Right ventricle myocardium superior (tissue), 1 donor: ENCODE measurements at places on chromosomes 6 and 20.

GRCh38 chr6:150083839-150084238, 14.9 kb upstream of the ULBP3 start:
- DNase-seq: no peak

DNA sequence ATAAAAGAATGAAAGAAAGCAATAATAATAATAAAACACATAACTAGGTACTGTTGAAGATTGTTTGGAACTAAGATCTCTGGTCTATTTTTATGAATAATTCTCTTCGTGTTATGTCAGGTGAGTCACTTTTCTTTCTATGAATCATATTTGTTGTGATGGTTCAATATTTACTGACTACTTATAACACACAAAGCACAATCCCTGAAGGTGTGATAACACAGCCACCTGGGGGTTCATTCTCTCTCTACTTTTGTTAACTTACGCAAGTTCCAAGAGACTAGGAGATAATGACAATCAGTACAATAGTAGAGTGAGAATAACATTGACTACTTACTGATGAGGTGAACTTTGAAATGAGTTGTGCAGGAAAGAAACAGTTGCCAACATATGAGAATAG, 149.9 kb downstream of the IBTK start:
- no peak for DNase-seq

DNA sequence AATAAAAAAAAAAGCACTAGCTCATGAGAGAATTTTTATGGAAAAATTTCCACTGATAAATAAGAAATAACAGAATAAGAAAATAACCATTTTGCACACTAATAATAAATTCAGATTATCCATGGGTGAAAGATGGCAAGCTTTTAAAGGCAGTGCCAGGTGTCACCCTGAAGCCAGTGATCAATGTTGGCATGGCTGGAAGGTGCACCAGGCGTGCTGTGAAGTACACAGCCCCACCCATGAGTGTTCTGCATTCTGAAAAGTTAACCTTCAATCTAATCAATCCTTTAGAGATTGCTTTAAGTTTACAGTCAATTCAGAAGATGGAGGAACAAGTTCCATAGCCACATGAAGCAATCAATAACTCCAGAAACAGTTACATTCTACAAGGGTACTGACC, 284.4 kb downstream of the C6orf118 start:
- no peak for DNase-seq

DNA sequence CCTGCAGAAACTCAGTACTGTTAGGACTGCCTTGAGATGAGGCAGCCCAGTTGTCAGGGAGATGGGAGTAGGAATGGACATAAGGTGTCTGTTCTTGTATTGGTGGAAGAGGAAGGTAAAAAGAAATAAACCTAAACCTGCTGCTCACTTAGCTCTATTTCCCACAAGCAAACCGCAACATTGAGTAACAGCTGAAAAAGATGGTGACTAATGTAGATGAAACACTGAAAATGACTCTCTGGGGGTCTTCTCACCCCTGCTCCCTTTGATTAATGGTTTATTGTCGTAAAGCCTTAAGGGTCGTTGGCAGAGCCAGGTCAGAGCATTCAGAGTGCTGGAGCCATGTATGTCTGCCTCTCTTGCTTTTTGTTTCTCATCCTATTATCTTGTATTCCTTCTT, 87.5 kb downstream of the FOXO3 start:
- DNase-seq: no peak

GRCh38 chr20:50772420-50773185, 22.3 kb upstream of the BCAS4 start:
- no peak for DNase-seq

- DNase-seq: no peak
Observed at GRCh38 chr6:10256113-10256690, 158.7 kb downstream of the TFAP2A start.

DNA sequence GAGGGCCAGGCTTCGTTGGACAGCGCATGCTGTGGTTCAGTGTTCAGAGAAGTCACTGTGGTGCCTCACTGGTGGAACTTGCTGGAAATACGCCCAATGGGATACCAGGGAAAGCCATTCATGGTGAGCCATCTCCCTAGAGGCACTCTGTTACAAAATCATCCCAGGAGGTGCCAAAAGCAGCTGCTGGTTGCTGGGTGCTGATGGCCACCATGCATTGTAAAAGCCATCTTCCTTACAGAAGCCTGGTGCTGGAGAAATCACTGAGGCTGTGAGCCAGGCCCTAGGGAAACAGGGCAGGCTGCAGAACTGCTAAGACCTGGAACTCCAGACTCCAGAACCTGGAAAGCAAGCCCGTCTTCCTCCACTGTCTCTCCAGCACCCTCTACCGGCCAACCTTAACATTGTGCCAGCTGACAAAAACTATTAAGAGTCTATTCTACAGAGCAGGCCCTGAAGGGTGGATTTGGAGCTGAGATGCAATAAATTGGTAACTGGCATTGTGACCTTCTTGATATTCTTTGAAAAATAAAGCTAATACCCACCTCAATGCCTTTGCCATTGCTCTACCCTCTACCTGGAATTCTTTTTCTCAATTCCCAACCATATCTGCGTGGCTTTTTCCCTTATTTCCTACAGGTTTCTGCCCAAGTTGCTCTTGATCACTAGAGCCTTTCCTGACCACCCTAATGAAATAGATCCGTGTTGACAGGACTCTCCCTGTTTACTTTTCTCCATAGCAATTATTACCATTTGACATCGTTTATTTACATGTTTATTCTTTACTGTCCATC, 18.5 kb downstream of the SNRPB start:
- peak; percentile 73 for DNase-seq

GRCh38 chr6:100506651-100507050, 41.9 kb upstream of the SIM1 start:
- DNase-seq: no peak

DNA sequence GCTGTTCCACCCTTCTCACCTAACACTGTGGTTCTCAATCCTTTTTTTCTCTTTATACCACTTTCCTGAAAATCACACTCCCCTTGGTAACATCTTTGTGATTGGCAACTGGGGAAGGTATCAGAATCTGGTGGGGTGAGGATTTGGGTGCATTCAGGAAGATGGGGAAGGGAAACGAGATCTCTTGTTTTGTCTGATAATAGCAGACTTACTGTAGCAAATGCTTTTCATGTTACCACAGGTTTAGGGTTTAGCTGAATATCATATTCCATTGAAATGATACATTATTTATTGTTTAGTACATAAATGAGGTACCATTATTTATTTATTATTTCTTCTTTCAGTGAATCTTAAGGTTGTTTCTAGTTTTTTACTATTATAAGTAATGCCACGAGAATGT, 100.8 kb downstream of the RTN4IP1 start:
- DNase-seq: no peak
